ENCODE measurements at places on chromosomes 2 and 18.

DNA sequence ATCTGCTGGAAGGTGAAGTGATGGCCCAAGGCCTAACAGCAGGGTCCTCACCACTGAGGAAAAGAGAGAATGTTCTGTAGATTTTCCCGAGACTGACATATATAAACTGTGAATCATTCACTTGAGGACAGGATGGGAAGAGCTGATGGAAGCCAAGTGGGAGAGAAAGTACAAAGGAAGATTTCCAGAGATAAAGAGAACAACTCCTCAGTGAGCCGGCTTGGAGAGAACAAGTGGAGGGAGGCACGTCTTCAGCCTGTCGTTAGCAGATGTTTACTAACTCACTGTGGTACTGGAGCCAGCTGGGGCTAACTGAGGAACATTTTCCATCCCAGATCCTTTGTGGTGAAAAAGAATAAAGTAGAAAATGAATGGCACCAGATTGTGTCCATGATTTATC, 552.9 kb upstream of the TNP1 start:
- DNase-seq, result no peak

GRCh38 chr18:41630232-41630886, 324.7 kb upstream of the PIK3C3 start:
- DNase-seq, result no peak

- no peak for DNase-seq
Measured at GRCh38 chr2:28638102-28638501, 113.5 kb upstream of the PPP1CB start.

DNA sequence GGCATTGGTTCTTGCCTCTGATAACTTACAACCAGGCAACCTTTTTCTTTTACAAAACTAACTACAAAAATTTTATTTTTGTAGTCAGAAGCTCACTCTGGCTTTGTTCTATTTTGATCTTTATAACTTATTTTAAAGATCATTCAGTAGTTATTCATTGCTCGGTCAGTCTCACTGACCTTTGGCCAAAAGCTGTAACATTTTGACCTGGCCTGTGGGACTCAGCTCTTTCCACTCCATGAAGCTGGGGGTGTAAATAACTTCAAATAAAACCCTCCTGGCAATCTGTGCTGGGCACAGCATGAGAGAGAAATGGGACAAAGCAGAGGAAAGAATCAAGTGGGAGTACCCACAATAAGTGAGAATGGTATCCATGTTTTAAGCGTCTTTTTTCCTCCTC, 380.7 kb downstream of the SETBP1 start:
- DNase-seq, result peak; percentile 25

- DNase-seq, result no peak
Measured at GRCh38 chr2:127864877-127865276, 6.9 kb upstream of the POLR2D start.

- peak; percentile 17 for DNase-seq
Measured at GRCh38 chr18:58132595-58133261, 88.7 kb downstream of the NEDD4L start.

DNA sequence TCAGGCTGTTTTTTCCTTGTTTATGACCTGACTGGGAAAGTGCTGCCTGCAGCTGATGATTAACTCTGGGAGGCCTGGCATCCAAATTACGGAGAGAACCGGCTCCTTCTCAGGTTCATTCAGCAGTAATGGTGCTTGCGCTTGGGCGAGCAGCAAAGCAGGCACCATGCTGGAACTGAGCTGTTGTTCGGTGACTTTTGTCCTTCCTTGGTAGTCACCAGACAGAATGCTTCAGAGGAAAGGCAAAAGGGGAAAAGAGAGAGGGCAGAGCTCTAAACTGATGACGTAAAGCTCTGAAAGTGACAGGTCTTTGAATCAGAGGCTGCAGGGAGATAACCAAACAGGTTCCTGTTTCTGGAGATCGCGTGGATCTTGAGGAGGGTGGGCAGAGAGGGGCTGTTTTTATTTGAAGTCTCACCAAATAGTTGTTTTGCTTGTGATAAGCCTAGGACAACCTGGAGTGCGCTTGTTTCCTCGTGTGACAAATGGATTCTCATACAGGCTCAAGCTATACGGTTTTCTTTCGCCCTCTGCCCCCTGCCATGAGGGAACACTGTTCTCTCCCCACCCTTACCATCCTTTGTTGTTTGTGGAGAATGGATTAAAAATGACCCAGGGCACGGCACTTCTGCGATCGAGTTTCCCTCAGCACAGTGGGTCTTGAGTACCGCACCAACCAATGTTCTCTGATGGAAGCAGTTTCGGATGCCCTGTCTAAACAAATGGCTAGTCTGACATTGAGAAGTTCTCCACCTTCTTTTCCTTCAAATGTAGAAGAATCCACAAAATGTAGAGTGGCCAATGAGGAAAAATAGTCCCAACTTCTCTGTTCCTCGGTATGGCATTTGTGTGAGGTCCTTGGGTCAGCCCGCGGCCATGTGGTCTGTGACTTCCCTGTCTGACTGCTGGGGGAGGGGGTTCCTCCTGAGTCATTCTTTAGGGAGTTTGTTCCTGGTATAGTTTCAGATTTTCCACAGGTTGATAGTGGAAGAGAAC, 1.3 kb downstream of the RASGRP3 start:
- peak; percentile 84 for DNase-seq

DNA sequence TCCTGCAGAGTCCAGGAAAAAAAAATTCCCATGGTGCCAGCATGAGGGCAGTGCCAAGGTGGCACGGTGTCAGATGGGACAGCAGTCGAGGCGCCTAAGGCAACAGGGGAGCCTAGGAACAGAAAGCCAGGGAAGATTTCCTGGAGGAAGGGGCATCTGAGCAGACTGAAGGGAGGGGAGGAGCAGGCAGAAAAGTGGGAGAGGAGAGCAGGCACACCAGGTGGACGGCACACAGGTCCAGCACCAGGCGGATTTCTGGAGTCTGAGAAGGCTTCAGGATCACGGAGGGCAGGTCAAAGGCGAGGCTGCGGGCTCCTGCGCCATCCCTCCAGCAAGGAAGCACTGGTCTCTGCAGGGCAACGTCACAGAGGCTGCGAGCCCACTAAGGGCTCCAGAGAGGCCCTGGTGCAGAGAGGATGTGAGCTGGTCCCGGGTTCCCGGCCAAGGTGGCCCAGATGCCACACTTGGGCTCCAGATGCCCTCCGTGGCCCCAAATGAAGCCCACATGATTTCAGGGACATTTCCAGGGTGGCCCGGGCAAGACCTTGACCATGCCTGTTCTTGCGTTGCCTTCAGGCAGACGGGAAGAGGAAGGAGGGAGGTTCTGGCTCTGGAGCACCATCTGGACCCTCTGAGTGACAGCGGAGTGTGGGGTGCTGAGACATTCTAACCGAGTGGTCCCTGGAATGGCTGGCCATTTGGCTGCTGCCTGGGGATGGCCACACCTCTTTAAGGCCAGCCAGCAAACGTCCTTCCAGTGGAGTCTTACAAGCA, 4.1 kb downstream of the HS6ST1 start:
- DNase-seq, result no peak

GRCh38 chr2:191836471-191836852, 10.4 kb downstream of the CAVIN2 start:
- no peak for DNase-seq

DNA sequence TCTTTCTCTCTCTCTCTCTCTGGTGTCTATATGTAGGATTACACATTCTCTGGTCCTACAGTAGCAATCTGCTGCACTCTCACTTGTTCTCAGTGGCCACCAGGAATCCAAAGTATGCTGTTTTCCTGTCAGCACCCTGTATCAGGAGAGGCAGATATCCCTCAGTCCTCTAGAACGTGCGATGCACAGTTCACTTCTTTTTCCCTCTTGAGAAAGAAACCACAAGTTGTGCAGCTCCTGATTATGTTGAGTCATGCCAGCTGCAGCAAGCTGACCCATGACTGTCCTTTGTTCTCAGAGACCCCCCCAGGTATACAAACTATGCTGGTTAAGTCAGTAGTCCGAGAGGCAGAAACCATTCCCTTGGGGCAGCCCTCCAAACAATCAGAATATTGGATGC, 54.6 kb downstream of the LANCL1 start:
- peak; percentile 94 for DNase-seq

DNA sequence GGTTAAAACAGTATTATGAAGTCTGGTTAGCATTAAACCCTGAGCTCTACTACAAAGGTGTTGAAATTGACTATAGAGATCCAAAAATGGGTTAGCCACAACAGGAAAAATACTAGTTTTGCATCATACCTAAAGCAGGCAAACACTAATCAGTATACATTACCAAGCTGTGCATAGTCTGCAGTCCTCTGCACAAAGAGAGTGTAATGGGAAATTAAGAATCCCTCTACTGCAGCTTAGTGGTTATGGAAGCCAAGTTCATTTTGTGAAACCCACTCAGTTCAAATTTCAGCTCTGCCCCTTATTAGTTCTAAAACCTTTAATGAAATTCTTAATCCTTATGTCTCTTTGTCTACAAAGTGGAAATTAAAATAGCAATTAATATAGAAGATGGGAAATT, 192.1 kb downstream of the MBD2 start:
- no peak for DNase-seq

- DNase-seq, result no peak
Measured at GRCh38 chr18:61894751-61895524, 2.1 kb upstream of the RNF152 start.

DNA sequence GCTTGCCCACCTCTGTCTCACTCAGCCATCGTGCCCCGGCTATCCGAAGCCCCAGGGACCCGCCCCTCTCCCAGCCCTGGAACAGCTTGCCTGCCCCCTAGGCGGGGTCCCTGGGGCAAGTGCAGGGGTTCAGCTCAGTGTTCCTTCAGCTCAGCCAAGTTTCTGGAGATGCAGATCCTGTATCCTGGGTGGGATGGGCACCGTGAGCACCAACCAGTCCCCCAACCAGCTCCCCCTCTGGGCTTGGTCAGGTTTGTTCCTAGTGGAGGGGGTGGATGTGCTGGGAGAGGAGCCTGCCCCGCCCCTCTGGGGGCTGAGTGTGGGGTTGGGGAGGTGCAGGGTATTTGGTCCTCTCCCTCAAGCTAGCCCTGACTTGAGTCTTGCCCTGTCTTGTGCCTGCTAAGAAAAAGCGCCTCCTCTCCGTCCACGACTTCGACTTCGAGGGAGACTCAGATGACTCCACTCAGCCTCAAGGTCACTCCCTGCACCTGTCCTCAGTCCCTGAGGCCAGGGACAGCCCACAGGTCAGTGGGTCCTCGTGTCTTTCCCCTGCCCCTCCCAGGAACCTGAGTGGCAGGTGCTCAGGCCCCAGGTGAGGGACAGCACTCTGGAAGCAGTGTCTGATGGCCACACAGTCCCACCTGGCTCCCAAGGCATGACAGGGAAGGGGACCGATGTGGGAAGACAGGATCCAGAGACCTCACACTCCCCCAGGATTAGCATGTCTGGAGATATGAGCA, 32.6 kb downstream of the MLPH start:
- no peak for DNase-seq

- no peak for DNase-seq
Measured at GRCh38 chr18:13289481-13290205, 71.1 kb downstream of the LDLRAD4 start.

- DNase-seq, result no peak
Measured at GRCh38 chr2:37318401-37318800, 6.2 kb downstream of the PRKD3 start.

DNA sequence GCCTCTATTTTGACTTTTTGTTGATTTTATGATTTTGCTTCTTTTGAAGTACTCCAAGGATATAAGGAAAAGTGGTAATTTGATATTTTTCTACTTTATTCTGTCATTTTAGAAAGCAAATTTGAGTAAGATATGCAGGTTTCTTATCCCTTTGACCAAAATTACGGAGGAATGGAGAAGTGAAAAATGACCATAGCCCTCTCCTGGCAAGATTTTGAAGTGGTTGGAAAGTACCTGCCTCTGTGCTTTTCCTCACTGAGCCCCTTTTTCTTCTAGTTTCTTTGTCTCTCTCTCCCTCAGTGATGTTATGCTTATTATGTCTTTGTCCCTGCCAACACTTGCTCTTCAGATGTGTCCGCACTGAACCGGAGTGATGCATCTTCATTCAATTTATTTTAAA, 898.1 kb downstream of the EPHA4 start:
- DNase-seq, result no peak

DNA sequence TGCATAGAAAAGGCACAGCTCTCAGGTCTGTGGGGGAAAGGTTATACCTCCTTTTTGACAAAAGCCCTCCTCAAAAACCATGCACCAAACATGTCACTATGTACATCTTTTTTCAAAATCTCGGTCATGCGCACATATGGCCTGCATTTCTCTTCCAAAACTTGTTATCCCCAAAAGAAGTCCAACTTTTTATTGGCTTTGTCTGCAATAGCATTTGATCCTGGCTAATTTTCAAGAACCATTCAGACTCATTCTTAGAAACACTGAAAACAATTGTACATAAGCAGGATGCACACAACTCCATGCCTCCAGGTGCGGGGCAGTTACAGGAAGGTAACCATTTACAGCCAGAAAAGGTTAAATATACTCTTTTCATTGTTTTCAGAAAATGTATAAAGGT, 21.9 kb downstream of the SERTAD2 start:
- no peak for DNase-seq

DNA sequence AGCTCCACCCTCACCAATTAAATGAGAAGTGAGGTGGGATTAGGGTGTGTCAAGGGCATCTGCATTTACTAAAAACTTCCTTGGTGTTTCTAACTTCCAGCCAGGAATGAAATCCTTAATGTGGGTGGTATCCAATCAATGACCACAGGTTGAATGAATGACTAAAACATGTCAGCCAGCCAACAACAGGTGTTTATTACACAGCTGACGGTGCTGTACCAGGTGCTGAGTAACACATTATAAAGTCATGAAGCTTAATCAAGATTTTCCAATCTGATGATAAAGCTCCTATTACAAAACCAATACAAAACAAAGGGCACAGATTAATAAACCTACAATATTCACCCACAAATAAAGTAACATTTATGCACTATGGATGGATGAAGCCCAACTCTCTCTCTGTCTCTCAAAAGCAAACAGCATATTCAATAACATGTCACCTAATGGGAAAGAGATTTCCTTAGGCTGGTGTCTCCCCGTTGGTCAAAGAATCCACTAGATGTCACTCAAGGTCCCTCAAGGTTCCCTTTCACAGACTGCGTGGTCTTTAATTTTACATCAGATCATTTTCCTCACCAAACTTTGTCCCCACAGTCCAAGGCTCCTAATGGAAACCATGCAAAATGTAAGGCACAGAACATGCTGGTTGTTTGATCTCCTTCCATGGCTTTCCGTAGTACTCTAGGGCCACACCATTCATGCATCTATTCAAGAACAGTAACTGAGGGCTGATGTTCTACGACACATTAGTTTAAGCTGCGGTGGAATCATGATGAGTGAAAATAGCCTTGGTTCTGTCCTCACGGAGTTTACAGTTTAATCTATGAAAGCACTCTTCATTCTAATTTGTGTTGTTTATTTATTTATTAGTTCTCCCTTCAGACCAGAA, 6.4 kb upstream of the PTPN4 start:
- DNase-seq, result peak; percentile 49

Measured in renal cortical epithelial cell (primary cell).